Left ventricle myocardium inferior (tissue), 1 donor: ENCODE measurements at places on chromosomes 3 and 15. TPM values are rescaled to one million over a fixed set of nuclear protein-coding genes. Genes with fewer than 3 reads are reported as not detected.

DNA sequence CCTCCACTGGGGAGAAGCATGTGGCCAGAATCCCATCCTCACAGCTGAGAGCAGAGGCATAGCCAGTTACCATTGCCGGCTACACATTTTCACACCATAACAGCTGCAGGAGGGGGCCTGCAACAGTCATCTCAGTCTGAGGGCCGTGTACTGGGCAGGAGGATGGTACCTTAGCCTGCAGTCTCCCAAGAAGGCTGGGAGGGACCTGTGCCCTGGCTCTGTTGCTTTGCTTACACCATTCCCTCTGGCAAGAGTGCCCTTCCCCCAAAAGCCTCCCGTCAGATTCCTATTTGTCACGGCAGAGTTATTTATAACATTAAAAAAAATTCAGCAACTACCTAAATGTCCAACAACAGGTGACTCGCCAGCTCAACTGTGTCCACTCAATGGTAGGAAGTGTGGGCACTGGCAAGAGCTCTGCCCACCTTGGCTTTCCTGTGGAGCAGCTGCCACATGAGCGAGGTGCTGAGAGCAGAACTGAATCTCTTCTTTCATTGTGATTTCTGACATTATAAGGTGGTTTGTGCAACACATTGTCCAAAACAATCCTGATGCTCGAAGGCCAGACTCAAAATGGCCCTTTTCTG lies 4.4 kb downstream of the CAMKV start:
- no peak for DNase-seq

GRCh38 chr3:171348121-171348520 lies 112.1 kb downstream of the TNIK start:
- DNase-seq = no peak

DNA sequence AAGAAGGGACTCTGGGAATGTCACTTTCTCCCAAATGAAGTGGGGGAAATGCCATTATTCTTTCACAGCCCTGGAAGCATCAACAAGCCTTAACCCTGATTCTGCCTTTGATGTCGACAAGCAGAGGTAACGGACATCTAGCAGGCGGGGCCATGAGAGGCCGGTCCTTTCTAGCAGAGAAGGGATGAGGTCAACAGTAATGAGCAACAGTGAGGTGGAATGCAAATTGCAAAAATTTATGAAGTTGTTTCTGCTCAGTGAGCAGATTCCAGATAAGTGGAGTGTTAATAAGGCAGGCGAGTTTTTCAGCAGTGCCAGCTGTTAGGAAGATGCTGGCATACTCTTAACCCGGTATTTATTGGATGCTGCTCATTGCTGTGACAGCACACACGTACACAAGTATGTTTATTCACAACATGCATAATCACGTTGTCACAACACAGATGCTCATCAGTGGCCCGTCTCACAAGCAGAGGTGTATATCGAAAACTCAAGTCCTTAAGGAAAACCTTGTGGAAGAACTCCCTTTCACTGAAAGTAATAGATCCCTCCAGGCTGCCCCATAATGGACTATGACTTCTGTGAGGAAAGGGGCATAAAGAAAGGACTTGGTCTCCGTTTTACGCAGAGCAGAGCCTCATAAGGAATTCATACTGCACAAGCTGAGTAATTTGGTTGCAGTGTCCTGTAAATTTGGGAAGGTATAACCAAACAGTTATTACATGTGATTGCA lies 329.0 kb downstream of the IGSF11 start:
- no peak for DNase-seq

DNA sequence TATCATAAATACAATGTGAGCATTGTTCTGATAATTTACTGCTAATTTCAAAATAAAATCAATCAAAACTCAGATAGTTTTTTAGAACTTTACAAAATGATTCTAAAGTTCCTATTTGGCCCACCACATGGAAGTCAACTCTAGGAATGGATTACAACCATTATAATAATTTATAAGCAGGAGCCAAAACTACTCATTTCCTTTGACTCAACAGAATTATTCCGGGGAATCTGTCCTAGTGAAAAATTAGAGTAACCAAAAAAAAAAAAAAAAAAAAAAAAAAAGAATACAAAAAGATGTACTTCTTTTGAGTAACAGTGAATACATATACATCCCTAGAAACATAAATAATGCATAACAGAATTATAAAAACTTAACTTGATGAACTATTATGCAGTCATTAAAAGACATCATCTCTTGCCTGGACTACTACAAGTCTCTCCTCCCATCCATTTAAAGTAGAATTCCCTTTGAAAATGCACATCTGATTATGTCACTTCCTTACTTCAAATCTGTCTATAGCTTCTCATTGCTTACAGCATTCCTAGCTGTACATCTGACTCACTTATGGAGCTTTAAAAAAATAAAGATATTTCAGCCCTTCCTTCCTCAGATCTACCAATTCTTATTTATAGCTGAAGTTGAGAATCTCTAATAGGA lies 43.4 kb downstream of the HDGFL3 start:
- no peak for DNase-seq

GRCh38 chr15:75452364-75452864 lies 924 bp upstream of the SIN3A start:
- peak; percentile 86 for DNase-seq

The MOBP gene
- not detected for total RNA-seq

The GOLGA8G gene
- not detected for total RNA-seq

The CNTN6 gene
- not detected for total RNA-seq

The GOLGA6A gene
- total RNA-seq = not detected
